IPS DF 19.7 (cell line): ENCODE measurements at places on chromosomes 5 and 9.
A peak's percentile ranks its signal among the peaks of the same experiment; 100 is the strongest.

DNA sequence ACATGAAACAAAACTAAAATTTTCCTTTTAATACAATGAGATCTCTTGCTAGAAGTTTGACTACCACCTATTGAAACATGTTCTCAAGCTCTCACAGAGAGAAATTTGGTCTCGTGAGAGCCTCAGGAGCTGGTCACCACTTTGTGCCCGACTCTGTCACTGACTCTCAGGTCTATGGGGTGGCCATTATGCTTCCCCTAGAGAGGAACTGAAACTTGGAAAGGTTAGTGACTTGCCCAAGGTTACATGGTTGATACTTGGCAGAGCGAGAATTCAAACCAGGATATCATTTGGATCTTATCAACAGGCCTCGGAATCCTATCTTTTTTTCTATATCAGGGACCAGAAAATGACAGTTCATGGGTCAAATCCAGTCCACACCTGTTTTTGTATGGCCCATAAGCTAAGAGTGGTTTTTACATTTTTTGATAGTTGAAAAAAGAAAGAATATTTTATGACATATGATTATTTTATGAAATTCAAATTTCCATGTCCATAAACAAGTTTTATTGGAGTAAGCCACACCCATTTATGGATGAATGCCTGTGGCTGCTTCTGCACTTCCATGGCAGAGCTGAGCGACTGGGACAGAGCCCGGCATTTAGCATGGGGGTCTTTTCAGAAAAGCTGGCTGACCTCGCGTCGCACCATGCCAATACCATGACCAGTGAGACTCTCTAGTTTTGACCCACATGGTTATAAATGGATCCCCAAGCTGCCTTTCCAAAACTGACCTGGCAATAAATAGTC is 44.8 kb upstream of the EQTN start:
- DNase-seq: no peak

- DNase-seq: no peak
These were observed 1067.6 kb upstream of the DMAC1 start for GRCh38 chr9:8867148-8867547.

GRCh38 chr5:150119421-150120061 is 33.2 kb upstream of the CSF1R start:
- DNase-seq: no peak

DNA sequence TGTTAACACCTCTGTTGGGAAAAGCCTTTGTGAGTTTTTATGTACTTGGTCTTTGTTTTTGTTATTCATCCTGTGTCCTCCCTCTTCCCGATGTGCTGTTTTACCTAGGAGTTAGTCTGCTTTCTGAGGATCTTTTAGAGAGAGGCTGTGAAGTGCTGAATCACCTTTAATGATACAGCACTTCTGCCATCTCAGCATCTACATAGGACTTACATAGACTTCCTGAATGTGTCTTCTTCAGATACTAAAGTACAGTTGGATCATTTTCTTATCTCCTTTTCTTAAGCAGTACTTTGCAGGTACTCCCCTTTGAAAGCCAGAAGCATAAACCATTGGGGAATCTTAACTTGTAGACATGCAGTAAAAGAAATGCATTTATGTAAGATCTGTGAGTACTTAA is 31.5 kb downstream of the OTULIN start:
- DNase-seq: no peak

- DNase-seq: no peak
These were observed 225.7 kb downstream of the DCP2 start for GRCh38 chr5:113202287-113202686.

DNA sequence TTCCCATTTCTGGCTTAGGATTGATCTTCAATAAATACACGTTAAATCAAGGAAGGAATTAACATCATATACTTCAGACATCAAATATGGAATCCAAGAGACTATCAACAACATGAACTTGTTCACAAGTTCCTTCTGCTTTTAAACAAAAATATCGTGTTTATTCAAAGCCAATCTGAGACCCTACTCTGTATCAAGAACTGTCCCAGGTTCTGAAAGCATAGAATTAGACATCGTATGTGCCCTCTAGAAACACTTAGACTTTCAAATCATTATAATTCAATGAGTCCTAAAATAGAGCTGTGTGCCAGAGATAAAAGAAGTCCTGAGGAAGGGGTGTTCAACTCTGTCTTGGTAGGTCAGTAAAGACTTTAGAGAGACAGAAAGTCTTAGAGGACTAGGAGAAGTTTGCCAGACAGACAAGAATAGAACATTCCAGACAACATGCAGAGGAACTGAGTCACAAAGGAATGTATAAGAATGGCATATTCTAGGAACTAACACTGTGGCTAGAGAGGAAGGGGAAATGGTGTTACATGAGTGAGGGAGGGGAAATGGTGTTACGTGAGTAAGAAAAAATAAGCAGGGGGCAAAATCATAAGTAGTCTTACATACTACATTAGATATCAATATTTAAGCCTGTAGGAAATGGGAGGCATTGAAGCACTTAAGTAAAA is 2.9 kb downstream of the TPD52L3 start:
- DNase-seq: no peak

- DNase-seq: no peak
These were observed 4.3 kb upstream of the IRX4 start for GRCh38 chr5:1886846-1887587.

GRCh38 chr5:176774216-176775171 is 35.9 kb upstream of the UNC5A start:
- no peak for DNase-seq

DNA sequence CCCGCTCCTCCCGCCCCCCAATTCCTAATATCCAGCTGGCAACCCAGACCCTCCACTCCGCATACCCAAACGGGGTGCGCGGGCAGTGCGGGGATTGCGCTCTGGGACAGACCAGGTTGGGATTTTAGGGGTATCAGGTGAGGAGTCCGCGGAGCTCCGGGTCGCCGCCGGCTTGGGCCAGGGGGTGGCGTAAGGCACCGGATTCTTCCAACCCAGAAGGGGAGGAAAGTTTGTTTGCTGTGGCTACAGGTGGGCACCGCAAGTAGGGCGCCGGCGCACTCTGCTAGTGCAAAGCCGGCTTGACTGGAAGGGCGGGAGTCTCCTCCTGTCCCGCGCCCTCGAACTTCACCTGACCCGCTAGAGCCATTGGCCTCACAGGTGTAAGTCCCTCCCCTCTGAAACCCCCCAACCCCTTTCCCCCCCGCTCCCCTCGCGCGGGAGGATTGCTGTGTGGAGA is 709 bp downstream of the IQGAP2 start:
- peak; percentile 76 for DNase-seq

DNA sequence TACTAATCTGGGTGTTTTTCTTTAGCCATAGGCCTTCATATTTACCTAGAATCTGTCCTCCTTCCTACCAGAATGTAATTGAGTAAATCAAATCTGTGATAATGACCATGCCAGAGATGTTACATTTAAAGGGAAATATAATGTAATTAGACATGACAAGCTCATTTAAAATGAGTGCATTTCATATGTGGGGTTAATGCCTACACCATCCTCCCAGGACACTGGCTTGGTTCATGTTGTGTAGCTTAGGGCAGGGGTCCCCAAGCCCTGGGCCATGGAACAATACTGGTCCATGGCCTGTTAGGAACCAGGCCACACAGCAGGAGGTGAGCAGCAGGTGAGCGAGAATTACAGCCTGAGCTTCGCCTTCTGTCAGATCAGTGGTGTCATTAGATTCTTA is 276.9 kb upstream of the DAP start:
- no peak for DNase-seq

GRCh38 chr5:62568800-62569432 is 9.7 kb upstream of the LRRC70 start:
- DNase-seq: no peak

DNA sequence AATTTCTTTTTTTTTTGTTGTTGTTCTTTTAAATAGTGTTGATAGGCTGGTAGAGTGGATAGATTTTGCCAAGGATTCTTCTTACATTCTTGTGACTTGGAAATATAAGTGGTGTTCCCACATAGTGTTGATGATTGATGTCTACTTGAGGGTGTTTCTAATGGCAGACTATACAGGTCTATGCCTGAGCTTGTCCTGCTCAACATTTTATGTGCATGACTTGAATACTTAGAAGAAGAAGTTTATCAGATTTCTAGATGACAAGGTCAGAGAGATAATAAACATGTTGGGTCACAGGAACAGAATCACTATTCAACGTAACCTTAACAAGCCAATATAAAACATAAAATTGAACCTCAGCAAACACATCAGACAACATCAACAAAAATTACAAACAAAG is 24.2 kb downstream of the XRCC4 start:
- DNase-seq: no peak

- DNase-seq: no peak
These were observed 126.3 kb downstream of the KDM4C start for GRCh38 chr9:6884101-6884500.

DNA sequence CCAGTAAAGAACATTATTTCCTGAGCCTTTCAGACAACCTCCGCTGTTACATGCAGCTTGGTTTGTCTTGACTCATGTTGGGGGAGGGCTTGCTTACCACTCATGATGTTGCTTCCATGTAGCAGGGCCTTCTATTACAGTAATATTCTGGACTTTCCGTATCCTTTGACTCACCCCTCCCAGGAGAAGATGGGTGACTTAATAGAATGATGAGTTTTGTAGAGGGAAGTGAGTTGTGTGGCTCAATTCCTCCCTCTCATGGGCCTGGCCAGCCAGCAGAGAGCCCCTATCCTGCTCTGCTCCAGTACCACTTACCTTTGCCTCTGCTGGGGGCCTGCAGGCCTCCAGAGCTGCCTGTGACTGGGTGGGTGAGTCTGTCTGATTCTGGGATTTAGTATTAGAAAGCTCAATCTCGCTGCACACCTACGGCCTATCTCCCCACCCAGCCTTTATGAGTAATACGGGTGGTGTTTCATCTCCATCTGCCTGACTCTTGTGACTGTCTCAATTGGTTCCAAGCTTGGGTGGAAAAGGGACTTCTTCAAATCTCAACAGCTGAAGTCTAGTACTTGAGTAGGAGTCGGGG is 52.6 kb upstream of the KLF9 start:
- no peak for DNase-seq

DNA sequence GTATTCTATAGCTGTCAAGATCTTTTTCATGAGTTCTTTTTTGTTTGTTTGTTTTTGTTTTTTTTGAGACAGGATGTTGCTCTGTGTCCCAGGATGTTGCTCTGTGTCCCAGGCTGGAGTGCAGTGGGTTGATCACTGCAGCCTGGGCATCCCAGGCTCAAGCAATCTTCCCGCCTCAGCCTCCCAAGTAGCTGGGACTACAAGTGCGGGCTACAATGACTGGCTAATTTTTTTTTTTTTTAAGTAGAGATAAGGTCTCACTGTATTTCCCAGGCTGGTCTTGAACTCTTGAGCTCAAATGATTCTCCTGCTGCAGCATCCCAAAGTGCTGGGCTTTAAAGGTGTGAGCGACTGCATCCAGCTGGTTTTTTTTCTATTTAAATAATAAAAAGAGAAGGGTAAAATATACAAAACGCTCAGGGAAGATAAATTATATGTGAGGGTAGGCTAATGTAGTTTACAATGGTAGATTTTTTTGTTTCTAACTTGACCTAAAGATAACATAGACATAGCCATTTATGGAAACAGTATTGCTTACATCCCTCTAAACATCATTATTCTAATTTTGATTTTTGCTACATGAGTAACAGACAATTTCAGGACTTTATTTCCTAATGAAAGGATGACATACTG is 21.9 kb downstream of the ERBIN start:
- DNase-seq: no peak

DNA sequence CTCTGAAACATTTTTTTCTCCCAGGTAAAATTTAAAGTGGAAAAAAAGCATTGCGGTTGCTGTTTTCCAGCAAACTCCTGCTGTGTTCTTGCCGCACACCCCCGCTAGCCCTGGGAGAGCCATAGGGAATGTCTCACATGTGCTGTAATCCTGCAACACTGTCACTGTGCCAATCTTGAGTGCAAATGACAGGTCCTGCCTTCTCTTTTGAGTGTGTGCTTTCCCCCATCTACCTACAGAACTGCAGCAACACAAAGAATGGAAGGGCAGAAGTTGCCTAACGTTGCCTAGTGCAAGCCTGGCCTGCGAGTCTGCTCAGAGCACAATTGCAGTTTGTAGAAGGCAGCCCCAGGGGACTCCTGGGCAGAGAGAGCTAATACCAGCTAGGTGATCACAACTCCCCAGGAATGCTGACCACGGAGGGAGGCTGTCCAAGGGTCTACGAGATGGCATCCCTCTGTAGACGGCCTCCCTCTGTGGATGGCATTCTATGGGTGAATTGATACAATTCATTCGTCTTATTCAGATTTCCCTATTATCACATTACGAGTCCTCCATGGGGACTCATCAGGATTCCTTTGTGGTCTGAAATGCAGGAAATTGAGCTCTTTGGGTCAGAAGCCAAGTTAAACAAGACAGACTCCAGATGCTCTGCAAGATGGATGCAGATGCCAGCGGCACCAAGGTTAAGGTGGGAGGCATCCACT is 172.6 kb upstream of the S1PR3 start:
- DNase-seq: peak; percentile 9

DNA sequence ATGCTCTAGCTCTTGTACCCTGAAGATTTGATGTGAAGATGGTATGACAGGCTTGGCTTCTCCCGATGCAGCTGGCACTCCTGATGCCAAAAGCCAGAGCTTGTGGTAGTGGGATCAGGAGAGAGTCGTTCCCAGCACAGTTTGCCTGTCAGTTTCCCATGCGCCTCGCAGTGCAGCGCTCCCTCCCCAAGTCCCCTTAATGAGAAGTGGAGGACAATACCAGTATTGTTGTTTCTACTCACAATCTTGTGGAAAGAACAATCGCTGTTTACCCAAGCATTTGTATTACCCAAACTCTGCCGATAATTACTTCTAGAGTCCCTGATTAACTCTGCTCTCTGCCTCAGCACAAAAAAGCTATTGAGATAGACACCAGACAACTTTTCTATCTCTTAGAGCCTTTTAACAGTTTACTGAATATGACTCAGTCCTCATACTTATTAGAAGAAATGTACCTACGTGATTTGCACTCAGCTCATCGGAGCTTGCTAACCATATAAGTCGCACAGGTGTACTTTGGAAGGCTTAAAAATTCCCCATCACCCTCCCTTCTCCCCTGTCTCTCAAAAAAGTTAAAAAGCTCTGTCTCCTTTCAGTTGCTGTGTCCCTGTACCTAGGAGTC is 283.2 kb upstream of the TMEM161B start:
- no peak for DNase-seq

DNA sequence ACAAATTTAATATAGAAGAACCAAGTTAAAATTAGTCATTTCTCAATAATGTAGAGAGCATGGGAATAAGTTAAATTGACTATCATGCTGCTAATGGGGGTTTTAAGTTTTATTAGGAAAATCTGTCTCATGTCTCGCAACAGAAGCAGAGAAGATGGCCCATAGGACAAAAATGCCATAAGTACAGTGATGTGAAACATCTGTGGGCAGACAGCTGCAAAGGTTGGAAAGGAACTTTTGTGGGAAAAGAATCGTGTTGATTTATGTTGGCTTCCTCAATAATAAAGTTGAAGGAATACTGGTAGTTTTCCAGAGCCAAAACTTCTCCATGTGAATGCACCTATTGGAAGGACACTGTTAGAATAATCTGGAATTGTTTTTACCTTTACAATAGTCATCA is 44.8 kb downstream of the VCAN start:
- no peak for DNase-seq

DNA sequence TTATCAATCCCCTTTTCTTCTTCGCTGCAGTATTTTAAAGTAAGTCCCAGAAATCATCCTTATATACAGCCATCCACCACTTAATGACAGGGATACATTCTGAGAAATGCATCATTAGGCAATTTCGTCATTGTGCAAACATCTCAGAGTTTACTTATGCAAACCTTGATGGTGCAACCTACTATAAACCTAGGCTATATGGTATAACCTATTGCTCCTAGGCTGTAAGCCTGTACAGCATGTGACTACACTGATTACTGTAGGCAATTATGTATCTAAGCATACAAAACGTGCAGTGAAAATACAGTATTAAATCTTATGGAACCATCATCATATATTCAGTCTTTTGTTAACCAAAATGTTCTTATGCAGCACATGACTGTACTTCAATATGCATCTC is 36.8 kb downstream of the SAXO1 start:
- DNase-seq: no peak
